ENCODE measurements at places on chromosomes 12 and 14. TPM values are rescaled to one million over a fixed set of nuclear protein-coding genes. Genes with fewer than 3 reads are reported as not detected.
A peak's percentile ranks its signal among the peaks of the same experiment; 100 is the strongest.

- no peak for DNase-seq
Measured at GRCh38 chr12:84624601-84625000, 288.0 kb downstream of the SLC6A15 start.

DNA sequence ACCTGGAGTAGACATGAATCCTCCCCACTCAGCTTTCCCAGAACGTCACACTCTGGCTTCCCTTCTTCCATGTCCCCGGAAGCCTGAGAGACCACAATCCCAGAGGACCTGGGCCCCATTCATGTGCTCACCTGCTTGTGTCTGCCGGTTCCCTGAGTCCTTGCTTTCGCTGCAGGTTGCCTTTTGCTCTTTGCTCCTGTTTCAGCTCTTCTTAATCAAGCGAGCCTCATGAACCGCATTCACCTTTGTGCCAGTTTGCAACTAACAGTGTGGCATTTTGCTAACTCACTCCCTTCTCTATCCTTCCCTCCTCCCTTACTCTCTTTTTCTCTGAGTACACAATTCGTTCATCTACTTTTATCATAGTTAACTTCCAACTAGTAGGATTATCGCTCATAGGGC, 23.1 kb downstream of the ENTPD5 start:
- no peak for DNase-seq

DNA sequence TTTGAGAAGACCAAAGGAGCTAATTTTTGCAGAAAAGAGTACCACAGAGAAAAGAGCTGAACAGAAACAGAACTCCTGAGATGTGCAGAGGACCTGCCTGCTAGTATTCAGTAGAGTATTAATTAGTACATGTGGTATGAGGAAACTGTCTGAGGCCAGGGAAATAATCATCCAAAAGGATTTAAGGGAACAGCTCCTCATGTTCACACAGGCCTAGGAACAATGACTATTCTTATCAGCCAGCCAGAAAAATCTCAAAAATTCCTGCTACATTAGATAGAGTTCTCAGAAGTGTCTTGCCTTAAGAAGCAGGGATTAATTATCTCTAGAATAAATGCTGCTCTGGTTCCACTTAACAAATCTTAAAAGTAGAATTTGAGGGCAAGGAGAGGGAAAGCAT, 36.4 kb downstream of the PKP2 start:
- DNase-seq, result no peak

GRCh38 chr14:105273062-105273461, 24.7 kb downstream of the BTBD6 start:
- no peak for DNase-seq

GRCh38 chr12:130870442-130871285, 1.2 kb upstream of the RAN start:
- peak; percentile 82 for DNase-seq

DNA sequence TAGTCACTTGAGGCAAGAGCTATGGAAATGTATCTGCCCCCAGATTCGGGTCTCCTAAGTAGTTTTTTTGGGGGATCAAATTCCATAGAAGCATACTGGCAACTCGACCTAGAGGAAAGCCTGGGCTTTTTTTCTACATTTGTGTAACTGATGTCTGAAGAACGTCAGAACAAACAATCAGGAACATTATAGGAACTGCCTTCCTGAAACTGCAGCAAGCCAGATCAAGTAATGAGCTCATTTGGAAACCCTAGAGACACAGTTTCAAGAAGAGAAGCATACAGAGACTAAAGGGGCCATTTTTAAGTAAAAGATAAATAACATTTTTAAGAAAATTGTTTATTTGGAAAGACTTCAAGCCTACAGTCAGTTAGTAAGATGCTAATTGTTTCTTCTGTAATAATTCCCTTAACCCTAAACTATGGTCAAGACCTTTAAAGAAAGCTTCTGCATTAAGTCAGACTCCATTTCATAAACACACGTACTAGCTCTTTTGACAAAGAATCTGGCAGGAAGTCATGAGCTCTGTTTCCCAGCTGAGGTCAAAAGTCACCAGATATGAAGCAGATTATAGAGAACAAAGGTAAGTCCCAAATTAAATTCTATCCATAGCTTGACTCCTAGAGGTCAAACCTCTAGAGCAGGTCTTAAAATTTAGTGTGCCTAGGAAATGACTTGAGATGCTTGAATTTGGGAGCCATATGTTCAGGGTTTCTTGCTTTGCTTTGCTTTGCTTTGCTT, 112.8 kb downstream of the EGLN3 start:
- no peak for DNase-seq

DNA sequence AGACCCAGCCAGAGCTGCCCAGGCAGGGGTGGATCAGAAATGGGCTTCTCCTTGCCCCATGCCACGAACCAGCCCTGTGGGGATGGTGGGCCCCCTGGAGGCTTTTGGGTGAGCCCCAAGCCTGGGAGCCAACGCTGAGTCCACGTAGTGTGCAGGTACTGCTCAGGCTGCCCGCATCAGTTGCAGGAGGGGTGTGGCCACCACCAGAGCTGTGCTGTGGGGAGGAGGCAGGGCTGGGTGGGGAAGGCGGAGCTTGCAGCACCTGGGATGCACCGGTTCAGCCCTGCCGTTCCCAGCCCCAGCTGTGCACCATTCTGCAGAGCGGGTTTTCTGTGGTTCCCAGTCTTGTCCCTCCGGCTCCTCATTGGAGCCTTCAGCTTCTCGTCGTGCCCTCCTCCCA, 36.3 kb downstream of the IL31 start:
- DNase-seq, result no peak

DNA sequence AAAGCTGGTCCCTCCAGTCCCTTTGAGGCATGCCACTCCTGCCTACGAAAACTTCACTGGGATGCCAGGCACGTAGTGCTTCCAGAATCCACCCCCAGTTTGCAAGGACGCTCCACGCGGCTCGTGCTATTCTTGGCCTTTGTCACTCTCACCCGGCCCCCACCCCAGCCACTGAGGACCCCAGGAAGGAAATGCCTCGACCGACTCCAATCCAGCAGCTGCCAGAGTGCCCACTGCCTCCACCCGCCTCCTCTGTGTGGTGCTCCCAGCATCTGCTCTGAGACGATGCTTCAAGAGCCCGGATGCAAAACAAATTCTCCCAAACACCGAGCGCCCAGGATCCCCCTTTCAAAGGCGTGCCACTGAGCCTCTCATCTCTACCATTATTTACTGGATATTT, 123.9 kb downstream of the RFLNA start:
- no peak for DNase-seq

- DNase-seq, result peak; percentile 85
Measured at GRCh38 chr14:97978341-97978740, 1181.2 kb downstream of the VRK1 start.

DNA sequence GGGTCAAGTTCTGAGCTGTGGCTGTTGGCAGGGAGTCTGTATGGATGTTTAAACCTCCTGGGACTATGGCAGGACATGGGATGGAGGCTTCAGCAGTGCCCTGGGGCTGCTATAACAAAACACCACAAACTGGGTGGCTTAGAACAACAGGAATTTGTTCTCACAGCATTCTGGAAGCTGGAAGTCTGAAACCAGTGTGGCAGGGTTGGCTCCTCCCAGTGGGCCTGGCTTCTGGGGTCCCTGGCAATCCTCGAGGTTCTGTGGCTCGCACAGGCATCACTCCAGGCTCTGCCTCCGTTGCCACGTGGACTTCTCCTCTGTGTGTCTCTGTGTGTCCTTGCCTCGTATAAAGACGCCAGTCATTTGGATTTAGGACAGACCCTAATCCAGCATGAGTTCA, 39.9 kb downstream of the FZD10 start:
- no peak for DNase-seq

DNA sequence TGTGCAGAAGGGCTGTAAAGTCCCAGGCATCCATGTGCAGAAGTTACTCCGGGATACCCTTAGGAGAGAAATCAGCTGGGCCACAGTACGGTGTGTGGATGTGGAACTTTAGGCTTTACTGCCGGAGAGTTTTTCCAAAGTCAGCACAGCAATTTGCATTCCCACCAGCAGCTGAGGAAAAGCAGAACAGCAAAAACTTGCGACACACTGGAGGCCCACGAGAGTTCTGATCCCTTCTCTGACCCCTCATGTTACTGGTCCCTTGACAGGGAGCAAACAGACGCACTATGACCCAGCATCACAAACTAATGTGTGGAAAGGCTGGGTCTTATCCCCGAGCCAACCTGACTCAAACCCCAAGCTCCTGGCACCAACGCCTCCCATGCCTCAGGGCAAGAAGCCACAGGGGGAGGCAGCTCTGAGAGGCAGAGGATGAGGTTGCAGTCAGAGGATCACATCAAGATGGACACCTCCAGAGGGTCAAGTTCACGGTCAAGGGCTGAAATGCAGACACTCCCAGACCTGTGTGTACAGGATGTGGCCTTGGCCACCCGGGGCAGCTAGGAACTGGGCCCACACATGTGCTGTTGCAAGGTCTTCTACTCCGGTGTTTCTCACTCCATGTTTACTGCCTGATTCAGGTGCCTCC, 38.6 kb downstream of the CCDC88C start:
- no peak for DNase-seq

DNA sequence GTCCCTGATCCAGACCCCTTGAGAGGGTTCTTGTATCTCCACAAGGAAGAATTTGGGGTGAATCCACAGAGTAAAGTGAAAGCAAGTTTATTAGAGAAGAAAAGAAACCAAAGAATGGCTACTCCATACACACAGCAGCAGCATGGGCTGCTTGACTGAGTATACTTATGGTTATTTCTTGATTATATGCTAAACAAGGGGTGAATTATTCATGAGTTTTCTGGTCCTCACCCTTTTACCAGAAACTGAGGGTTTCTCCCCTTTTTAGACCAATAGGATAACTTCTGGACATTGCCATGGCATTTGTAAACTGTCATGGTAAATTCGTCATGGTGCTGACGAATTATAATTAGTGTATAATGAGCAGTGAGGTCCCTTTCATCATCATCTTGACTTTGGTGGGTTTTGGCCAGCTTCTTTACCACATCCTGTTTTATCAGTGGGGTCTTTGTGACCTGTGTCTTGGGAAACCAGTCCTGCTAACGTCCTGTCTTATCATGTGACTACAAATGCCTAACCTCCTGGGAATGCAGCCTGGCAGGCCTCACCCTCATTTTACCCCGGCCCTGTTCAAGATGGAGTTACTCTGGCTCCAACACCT, 121.9 kb downstream of the SPTSSA start:
- DNase-seq, result no peak

- no peak for DNase-seq
Measured at GRCh38 chr12:132560614-132561426, 49.6 kb downstream of the LRCOL1 start.

DNA sequence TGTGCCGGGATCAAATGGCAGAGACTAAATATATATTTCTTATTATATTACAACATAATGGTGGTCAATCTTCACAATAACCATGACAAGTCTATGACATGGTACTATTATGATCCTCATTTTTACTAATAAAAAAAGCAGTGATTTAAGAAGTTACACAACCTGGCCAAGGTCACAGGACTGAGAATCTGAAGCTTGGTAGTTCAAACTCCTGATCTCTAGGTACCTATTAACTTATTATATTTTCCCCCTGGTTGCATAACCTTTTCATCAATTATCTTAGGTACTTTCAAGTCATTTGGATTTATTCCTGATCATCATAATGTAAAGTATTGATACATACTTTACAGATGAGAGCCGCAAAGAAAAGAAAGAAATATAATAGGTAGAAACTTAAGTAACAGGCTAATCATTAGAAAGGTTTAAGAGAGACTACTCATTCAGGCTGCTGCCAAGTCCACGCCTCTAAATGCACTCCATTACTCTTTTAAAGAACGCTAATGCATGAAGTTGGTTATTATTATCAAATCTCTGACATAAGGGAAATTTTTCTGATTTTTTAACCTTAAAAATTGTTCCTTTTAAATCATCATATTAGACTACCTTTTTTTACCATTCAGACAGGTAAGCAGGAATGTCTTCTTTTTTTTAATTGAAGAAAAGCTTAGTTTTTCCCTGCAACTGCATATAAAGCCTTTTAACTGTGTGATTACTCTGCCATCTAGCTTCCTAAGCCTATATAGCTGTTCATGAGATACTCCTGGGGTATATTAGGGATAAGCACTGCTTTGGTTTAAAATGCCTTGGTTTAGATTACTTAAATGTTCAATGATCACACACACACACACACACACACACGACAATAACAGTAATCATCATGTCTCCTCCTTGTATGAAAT, 35.6 kb downstream of the RPS29 start:
- no peak for DNase-seq

GRCh38 chr12:124625867-124626675, 58.7 kb upstream of the NCOR2 start:
- peak; percentile 88 for DNase-seq

- no peak for DNase-seq
Measured at GRCh38 chr14:89721956-89722355, 232.6 kb downstream of the EFCAB11 start.

DNA sequence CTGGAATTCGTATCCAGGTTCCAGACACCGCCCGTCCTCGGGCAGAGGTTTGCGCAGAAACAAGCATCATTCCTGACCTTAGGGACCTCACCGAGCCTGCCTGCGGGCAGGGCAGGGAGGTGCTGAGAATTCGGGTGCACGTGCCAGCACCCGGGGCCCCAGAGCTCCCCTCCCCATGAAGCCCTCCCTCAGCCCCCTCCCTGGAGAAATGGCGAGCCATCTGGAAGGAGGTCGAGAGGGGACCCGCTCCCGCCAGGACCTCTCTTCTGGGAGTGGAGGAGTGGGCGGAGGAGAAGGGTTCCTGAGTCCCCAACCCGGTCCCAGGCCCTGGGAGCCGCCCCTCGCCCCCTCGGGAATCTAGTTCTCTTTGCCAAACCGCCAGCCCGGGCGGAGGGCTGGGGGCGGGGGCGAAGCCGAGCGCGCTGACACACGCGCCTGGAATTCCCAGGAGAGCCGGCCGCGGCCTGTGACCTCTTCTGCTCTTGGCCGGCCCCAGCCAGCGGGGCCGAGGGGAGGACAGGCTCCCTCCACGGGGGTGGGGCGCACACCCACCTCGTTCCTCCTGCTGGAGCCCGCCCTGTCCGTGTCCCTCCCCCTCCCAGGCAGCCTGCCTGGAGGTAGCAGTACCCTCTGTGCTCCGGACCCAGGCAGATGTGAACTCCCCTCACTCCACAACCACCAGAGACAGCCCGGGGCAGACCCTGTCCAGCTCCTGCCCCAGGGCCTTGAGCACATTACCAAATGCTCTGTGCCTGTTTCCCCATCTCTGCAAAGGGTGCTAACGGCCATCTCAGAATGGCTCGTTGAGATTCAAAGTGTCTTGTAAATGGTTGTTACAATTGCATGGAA, 23.0 kb upstream of the GPR132 start:
- DNase-seq, result peak; percentile 70

- no peak for DNase-seq
Measured at GRCh38 chr14:31945074-31945613, 132.0 kb upstream of the ARHGAP5 start.

DNA sequence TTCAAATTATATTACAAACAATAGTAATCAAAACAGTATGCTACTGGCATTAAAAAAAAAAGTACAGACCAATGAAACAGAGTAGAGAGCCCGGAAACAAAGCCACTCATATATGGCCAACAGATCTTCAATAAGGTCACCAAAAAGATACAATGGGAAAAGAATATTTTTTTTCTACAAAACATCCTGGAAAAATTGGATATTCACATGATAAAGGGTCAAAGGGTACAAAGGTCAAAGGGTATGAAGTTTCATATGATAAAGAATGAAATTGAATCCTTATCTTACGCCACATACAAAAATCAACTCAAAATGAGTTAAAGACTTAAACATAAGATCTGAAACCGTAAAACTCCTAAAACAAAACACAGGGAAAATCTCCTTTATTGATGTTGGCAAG, 168.5 kb upstream of the PELI2 start:
- no peak for DNase-seq

The GYS2 gene
- not detected for polyA plus RNA-seq

The FOXM1 gene
- 0.20 TPM for polyA plus RNA-seq

The IL23A gene
- 0.68 TPM for polyA plus RNA-seq

The TIGAR gene
- 8.1 TPM for polyA plus RNA-seq

The ZFYVE26 gene
- polyA plus RNA-seq, result 3.9 TPM

The TMCC3 gene
- 32.6 TPM for polyA plus RNA-seq

Data from psoas muscle (tissue), 8 donors.